NCI-H446 (cell line): ENCODE measurements at places on chromosomes 6 and 20.
A peak's percentile ranks its signal among the peaks of the same experiment; 100 is the strongest.

- no peak for DNase-seq
Observed at GRCh38 chr6:36050947-36051710, 23.5 kb downstream of the MAPK14 start.

GRCh38 chr6:48389146-48390043, 278.4 kb upstream of the PTCHD4 start:
- peak; percentile 89 for DNase-seq

GRCh38 chr20:57594092-57594951, 25.9 kb downstream of the ZBP1 start:
- DNase-seq = peak; percentile 36

DNA sequence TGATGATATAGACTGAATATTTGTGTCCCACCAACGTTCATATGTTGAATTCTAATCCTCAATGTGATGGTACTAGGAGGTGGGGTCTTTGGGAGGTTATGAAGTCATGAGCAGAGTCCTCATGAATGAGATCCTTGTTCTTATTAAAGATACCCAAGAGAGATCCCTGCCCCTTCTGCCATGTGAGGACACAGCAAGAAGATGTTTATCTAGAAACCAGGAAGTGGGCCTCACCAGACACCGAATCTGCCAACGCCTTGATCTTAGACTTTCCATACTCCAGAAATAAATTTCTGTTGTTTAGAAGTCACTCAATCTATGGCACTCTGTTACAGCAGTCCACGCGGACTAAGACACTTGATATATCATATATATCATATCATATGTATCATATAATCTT, 67.7 kb upstream of the GCM1 start:
- no peak for DNase-seq

DNA sequence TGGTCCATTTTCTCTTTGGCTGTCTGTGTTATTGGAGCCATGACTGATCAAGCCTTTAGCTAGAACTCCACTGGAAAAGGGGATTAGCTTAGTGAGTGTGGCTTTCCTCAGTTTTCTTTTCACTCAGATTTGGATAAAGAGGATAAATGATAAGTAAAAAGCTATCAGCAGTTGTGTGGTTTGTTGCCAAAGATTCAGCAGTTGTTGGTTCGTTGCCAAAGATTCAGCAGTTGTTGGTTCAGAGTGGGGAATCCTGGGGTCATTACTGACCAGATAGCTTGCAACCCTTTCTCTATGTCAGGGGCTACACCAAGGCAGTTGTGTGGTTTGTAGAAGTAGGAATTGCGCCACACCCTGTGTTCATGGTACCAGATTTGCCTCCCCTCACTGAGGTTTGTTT, 107.7 kb upstream of the SCP2D1 start:
- DNase-seq = no peak

DNA sequence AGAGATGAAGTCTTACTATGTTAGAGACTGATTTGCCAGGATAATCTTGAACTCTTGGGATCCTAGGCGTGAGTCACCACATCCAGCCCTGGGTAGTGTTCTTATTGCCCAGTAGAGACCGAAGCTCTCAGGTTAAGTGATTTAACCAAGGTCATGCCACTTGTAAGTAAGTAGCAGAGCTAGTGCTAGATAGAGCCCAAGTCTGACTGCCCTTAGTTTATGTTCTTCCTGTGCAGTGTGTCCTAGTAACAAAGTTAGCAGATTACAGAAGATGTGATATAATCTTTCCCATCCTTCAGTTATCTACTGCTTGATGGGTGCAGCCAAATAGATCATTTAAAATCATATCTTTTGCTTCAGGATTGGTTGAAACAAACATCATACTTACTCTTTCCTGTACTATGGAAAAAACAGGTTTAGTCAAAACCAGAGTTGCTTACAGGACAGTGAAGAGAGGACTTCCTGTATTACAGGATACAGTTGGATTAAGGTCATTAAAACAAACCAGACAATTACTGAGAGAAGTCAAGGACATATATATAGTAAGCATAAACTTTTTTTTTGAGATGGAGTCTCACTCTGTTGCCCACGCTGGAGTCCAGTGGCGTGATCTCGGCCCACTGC, 9.5 kb upstream of the PABPC1L start:
- DNase-seq = no peak

DNA sequence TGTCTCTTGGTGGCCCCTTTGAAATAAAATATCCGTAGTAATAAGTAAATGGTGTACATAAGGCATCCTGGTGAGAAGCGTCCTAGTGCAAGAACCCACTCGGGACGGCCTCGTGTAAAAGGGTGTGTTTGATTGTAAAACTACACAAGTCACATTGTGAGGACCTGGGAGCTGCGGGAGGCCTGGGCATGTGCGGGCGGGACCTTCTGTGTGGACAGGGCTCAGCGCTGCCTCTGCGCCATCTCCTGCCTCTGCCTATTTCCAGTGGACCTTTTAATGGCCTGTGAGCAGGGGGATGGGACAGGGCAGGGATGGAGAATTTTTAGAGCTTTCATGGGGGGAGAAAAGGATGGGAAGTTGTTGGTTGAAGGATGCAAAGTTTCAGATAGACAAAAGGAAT, 25.3 kb upstream of the KIF25 start:
- DNase-seq = no peak

GRCh38 chr6:75402296-75402695, 91.3 kb downstream of the FILIP1 start:
- no peak for DNase-seq

DNA sequence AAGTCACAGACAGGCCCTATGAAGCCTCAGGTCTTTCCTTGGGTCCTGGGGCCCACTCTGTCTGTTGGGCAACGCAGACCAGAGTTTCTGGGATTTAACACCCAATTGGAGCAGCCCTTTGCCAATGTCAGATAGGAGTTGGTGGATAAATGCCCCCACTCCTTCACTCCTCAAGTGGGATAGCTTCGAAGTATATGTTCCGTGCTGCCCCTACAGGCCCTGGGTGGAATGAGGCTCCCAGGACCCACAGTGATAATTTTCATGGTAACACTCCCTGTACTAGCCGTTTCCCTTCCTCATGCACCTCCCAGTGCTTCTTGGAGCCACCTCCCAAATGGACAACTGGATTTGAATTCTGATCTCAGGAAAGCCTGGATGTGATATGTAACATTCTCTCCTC, 145.4 kb downstream of the FOXA2 start:
- no peak for DNase-seq

DNA sequence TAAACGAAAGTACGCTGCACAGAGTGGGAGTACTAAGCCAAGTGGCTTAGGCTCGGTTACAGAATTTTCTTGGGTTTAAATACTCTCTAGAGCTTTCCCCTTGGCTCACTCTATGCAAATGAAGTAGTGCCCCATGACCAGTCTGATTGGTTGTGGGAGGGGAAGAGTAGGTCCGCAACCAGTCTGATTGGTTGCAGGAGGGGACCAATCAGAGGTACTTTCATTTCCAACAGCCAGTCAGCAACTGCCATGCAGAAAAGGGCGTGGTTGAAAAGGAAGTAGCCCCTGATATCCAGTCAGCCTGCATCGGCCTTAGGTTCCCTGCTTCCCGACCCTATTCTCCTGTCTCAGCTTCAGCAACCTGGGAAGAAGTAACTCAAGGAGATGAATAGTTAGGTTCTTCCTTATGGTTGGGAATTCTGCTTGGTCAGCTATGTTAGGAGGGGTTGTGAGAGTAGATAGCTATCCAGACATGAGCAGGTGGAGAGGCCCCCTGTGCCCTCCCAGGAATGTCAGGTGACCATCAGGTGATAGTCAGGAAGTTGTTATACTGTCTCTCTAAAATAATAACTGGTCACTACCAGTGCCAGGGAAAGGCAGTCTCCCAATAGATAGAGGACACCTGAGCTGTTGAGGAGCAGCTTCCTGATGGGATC, 57.4 kb downstream of the FARS2 start:
- DNase-seq = no peak

- DNase-seq = no peak
Observed at GRCh38 chr20:39516964-39517363, 554.8 kb downstream of the DHX35 start.

DNA sequence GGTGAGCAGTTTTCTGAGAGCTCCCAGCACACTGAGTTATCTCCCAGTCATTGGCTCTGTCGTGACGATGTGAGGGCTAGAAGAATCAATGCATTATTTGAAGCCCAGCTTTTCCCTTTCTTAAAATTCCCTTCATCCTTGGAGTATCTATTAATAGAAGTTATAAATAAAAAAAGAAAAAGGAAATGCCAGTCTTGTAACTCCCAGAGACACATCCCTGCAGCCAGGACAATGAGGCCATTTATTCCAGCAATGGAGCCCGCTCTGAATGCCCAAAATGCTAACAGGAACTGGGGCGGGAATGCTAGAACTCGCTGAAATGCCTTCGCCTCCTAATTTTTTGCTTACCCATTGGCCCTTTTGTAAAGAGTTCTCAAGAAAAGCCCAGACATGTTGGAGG, 305.8 kb downstream of the TFAP2C start:
- no peak for DNase-seq

DNA sequence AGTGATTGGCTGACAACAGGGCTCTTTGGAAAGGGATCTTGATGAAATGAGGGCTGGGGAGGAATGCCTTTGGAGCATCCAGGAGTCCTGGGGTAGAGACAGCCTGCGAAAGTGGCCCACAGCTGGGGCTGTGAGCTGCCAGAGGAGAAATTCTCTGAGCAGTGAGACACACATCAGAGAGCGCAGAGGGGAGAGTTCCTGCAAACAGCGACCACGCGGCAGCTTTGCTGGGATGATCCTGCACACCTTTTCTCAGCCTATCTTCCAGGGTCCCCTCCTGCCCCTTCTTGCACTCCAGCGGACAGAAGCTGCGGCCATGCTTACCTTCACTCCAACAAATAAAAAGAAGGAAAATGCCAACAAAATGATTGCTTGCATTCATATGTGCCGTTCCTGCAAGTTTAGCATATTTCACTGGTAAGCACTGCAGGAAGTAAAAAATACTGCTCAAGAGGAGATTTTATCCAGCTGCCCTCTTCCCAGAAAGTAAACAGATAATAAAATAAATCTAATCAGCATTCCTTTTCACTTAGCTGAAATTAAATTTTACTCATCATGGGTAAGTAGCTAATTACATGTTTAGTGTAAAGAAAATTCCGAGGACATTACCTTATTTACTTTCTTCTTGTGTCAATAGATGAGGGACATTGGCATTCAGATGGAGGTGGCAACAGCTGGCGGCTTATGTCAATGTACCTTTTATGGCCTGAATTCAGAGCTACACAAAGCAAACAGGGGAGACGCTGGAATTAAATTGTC, 339.9 kb upstream of the ARID1B start:
- no peak for DNase-seq

GRCh38 chr6:35018746-35019145, 122.4 kb downstream of the TCP11 start:
- DNase-seq = no peak

GRCh38 chr6:17865798-17866725, 121.4 kb downstream of the KIF13A start:
- DNase-seq = peak; percentile 64

DNA sequence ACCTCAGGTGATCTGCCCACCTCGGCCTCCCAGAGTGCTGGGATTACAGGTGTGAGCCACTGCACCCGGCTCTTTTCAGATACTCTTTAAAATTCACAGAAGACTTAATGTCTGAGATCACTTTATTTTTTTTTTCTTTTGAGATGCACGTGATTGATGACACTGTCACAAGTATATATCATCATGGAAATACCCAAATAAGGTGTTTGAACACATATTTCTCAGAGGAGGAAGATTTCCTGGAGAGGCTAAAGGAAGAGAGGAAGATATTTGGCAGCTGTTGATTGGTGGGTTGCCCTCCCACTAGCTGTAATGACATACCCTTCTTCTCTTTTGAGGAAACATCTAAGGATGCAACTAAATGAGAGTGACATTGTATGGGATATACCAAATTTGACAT, 225.9 kb upstream of the CITED2 start:
- DNase-seq = no peak

- no peak for DNase-seq
Observed at GRCh38 chr6:6942831-6943230, 164.9 kb upstream of the RREB1 start.

DNA sequence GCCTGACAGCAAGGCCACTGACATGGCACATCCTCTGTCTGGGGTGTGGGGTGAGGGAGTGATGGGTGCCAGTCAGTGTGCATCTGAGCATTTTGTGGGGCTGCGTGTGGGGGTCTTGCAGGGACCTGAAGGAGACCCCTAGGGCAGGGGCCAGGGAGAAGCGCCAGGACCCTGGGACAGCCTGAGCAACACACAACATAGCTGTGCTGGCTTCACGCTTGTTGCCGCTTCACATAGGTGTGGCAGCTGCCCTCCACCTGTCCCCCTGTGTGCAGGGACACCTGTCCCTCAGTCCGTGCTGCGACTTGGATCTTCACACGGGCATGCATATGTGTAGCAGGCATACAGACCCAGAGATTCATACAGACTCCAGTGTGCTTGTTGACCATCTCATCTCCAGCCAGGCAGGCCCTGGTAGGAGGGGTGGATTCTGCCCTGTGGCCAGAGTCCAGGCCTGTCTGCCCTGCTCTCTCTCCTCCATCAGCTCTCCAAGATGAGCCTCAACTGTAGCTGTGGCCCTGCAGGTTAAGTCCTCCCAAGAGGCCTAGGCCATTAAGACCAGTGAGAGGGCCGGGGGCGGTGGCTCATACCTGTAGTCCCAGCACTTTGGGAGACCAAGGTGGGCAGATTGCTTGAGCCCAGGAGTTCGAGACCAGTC, 3.2 kb upstream of the NPBWR2 start:
- no peak for DNase-seq

DNA sequence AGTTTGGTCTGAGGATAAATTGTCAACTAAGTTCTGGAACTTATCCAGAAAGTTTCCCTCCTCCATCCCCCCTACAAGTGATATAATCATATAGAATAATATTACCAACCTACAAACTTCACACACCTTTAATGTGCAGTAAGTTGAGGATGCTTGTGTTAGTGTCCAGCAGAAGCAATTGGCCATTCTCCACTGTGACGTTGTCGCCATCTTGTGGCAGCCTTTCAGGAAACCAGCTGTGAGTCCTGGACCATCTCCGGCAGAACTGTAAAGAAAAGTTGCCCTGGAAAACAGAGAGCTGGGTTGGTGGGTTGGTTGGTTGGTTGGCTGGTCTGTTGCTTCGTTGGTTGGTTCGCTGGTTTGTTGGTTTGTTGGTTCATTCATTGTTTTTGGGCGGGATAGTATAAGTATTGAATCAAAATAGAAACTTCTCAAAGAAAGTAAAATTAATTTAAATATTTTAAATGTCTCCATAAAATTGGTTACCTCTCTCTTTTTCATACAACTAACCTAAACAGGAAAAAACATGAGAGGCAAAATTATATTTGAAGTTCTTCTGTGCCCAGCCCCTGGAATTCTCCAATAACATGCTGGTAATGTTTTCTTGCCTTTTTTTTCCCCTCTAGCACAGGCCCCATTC, 127.5 kb downstream of the PKHD1 start:
- DNase-seq = peak; percentile 58

GRCh38 chr6:8446391-8446790, 11.0 kb upstream of the SLC35B3 start:
- no peak for DNase-seq

- no peak for DNase-seq
Observed at GRCh38 chr20:35133735-35134134, 13.4 kb downstream of the EDEM2 start.

GRCh38 chr20:8002056-8002455, 17.5 kb downstream of the TMX4 start:
- DNase-seq = no peak
